ENCODE measurements at places on chromosomes 12 and 14. TPM values are rescaled to one million over a fixed set of nuclear protein-coding genes. Genes with fewer than 3 reads are reported as not detected.

Gene KITLG
- 0.39 TPM for total RNA-seq

Gene CLBA1
- total RNA-seq = 1.4 TPM

DNA sequence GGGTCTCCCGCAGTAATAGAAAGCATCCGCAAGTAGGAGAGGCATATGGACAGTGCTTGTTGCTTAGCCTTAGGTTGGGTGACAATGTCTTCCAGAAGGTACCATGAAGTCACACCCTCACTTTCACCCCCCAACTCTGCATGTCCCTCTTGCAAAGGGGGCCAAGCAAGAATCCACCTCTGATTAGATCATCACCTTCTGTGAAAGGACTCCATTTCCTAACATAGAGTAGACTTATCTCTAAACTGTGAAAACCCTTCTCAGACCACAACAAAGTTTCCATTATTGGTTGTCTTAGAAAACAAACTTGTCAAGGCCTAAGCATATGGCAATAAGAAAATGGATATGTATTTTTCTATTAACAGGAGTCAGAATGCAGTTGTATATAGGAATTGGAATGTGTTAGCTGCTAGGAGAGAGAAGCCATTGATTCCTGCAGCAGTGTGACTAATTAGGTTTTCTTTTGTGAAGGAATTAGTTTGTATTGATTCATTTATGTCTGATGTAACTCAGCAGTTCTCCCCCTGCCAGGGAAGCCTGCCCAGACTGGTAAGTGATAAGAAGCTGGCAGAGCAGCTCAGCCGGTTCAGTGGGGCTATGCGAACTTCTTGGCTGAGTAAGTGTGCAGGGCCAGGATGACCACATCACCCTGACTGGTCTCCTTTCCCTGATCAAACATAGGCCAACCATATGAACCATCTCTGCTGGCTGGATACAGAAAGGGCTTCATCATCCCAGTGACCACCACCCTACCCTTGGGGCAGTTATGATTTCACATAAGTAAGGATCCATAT, 107.3 kb upstream of the CCDC196 start:
- no peak overlapping the region for H3K27ac ChIP-seq
- H3K36me3 ChIP-seq = no peaks in the 10 kb centered on the region
- H3K4me3 ChIP-seq = no peak overlapping the region
- peaks cover 5% of the 10 kb centered on the region for H3K27me3 ChIP-seq
- H3K4me1 ChIP-seq = no peaks in the 10 kb centered on the region

DNA sequence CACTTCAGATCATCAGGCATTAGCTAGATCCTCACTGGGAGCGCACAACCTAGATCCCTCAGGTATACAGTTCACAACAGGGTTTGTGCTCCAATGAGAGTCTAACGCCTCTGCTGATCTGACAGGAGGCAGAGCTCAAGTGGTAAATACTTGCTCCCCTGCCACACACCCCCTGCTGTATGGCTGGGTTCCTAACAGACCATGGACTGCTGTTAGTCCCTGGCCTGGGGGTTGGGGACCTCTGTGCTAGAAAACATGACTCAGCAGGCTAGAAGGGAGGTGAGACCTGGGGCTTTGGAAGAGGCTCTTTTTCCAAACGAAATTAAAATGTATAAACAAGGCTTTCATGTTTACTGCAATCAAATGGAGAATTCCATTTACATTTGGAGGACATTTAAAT, 691.1 kb downstream of the FLRT2 start:
- H3K27me3 ChIP-seq = no peaks in the 10 kb centered on the region
- no peak overlapping the region for H3K4me3 ChIP-seq
- no peak overlapping the region for H3K27ac ChIP-seq
- no peak for DNase-seq
- H3K36me3 ChIP-seq = no peaks in the 10 kb centered on the region
- H3K4me1 ChIP-seq = no peaks in the 10 kb centered on the region

DNA sequence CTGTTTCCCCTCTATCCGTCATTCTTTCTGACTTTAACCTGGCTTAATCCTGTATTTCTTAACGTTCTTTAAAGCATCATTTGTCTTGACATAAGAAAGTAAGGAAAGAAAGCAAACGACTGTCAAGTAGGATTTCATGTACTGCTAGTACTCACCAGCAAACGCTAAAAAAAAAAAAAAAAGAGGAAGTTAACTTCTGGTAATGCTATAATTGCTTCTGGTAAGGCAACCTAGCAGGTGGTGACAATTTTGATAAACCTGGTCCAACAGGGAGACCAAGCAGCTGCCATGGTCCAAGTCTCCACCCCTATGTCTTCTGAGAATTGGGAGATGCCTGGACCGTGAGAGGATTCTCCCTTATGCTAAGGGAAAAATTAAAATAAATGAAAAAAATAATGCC, 306.6 kb downstream of the DAD1 start:
- no peak overlapping the region for H3K27ac ChIP-seq
- H3K36me3 ChIP-seq = no peaks in the 10 kb centered on the region
- DNase-seq = no peak
- no peaks in the 10 kb centered on the region for H3K27me3 ChIP-seq

DNA sequence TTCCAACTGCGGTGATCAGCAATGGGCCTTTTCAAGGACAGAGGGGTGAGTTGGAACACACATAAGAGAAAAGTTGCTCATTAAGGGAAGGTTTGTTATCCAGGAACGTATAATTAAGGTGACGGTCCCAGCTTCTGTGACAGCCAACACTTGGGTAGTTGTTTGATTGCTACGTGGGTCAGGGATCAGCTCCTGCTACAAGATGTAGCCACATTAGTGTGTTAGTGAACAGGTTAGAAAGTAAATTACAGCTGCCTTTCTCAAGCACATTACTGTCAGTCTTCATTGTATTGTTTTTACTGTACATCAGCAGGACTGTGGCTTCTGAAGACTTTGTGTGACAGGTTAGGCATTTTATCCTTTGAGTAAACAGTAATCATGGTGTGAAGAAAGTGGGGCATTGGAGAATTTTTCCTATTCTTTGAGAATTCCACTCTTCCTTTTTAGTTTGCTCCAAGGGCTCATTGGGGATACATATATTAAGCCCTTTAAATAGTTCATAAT, 230.5 kb downstream of the EGLN3 start:
- no peak for DNase-seq
- H3K27me3 ChIP-seq = no peaks in the 10 kb centered on the region
- H3K27ac ChIP-seq = no peak overlapping the region
- H3K36me3 ChIP-seq = no peaks in the 10 kb centered on the region
- H3K4me3 ChIP-seq = no peak overlapping the region
- no peaks in the 10 kb centered on the region for H3K4me1 ChIP-seq

- no peak overlapping the region for H3K27ac ChIP-seq
- no peak overlapping the region for H3K4me3 ChIP-seq
- no peaks in the 10 kb centered on the region for H3K4me1 ChIP-seq
Observed at GRCh38 chr12:58309806-58310205, 368.4 kb downstream of the ATP23 start.

DNA sequence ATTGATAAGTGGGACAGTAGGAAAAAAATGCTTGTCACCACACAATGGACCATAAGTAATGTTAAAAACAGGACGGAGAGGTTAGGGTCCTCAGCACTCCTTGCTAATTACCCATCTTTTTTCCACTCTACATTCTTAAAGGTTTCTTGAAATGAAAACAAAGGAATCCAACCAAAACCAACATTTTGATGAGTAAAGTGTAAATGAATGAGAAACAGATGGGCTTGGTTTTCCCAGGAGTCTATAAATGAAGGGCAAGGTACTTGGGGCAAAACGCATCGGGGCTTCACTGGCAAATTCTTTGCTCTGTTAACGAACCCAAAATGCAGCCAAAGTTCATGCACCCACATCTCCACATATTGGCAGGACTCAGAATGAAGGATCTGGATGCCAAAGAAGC, 129.2 kb upstream of the BMP4 start:
- no peak overlapping the region for H3K4me3 ChIP-seq
- DNase-seq = no peak
- no peak overlapping the region for H3K27ac ChIP-seq
- no peaks in the 10 kb centered on the region for H3K27me3 ChIP-seq

All from activated T-helper 2 cell treated with anti-CD3 and anti-CD28 coated beads, Interferon-gamma antibody, Interleukin-2, Interleukin-4, amounts not matched to agents 10 μg/mL and 5 μg/mL and 100 μg/mL, durations not matched to agents 14 hours and 24 hours and 36 hours (primary cell).